Dermis microvascular lymphatic vessel endothelial cell (primary cell): ENCODE measurements at places on chromosomes 6 and 20.

GRCh38 chr6:37134396-37135191 is 35.4 kb upstream of the PIM1 start:
- no peak for DNase-seq

DNA sequence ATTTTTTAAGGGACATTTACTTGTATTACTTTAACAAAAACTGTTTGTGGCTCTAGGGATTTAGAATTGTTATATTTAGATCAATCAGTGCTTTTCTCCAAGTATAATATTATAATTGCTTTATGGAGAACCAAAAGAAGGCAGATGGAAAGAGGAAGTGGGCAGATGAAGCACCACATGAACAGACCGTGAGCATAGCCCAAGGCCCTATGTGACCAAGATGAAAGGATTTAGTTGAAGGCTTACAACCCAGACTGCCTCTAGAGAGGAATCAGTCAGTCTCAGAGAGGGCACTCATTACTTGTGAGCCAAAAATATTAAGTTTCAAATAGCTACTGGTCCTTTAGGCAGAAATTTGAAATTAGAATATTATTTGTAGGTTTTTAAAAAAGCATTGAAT is 102.3 kb upstream of the IMPG1 start:
- DNase-seq, result no peak

GRCh38 chr20:58071298-58071697 is 157.2 kb downstream of the ANKRD60 start:
- DNase-seq, result no peak

DNA sequence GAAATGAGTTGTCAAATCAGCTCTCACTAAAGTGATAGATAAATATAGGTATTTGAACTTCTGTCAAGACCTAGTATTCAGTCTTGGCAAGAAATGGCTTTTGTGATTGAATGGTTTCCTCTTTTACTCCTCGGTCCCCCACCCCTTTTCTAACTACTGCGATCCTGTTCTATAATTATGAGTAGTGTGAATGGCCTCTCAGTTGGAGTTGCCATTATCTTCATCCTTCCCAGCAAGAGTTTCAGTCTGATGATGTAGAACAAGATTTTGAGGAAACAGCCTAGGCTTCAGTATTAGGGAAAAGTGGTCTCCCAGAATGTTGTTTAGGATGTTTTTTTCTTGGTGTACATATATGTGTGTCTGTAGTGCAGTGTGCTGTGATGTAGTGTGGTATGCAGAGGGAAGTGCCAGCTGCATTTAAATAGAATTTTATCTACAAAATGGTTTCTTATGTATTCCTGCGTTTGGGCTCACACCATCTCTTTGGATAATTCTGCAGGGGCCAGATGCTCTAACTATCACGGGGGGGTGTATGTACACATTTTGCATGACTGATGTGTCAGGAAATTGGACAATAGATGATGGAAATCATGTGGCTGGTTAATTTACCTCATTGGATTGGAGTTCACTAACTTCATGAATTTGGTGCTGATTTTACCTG is 180.1 kb upstream of the MMS22L start:
- DNase-seq, result no peak

- DNase-seq, result no peak
Measured at GRCh38 chr6:168181316-168181715, 102.3 kb upstream of the FRMD1 start.

GRCh38 chr20:43446361-43446879 is 11.3 kb upstream of the SRSF6 start:
- no peak for DNase-seq

- DNase-seq, result no peak
Measured at GRCh38 chr6:95084867-95085266, 492.5 kb upstream of the MANEA start.

- DNase-seq, result no peak
Measured at GRCh38 chr6:15668918-15669317, 6.1 kb upstream of the DTNBP1 start.

GRCh38 chr6:11718463-11718862 is 60.1 kb downstream of the ADTRP start:
- DNase-seq, result no peak

- DNase-seq, result no peak
Measured at GRCh38 chr6:3890047-3890446, 40.9 kb downstream of the FAM50B start.

DNA sequence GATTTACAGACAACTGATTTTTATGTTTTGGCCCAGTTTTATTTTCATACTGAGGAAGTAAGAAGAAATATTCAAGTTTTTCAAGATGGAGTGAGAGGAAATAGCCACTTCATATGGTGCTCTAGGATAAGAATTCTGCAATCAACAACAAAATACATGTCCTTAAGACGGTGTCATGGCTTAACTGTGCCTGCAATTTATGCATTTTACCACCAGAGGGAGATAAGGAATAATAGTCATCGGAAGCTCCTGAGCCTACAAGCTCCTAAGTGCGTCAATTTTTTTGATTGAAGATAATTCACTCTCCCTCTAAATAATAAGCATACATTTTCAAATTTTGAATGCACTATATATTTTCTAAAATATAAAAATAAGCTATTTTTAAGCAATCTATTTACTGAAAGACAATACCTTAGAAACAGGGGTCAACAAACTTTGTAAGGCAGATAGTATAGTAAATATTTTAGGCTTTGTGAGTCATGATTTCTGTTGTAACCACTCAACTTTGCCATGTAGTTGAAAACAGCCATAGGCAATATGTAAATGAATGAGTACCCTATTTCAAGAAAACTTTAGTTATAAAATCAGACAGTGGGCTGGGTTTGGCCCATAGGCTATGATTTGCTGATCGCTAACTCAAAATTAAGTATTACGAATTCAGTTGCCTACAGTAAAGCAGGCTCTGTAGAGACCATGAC is 230.9 kb upstream of the DTNBP1 start:
- no peak for DNase-seq

DNA sequence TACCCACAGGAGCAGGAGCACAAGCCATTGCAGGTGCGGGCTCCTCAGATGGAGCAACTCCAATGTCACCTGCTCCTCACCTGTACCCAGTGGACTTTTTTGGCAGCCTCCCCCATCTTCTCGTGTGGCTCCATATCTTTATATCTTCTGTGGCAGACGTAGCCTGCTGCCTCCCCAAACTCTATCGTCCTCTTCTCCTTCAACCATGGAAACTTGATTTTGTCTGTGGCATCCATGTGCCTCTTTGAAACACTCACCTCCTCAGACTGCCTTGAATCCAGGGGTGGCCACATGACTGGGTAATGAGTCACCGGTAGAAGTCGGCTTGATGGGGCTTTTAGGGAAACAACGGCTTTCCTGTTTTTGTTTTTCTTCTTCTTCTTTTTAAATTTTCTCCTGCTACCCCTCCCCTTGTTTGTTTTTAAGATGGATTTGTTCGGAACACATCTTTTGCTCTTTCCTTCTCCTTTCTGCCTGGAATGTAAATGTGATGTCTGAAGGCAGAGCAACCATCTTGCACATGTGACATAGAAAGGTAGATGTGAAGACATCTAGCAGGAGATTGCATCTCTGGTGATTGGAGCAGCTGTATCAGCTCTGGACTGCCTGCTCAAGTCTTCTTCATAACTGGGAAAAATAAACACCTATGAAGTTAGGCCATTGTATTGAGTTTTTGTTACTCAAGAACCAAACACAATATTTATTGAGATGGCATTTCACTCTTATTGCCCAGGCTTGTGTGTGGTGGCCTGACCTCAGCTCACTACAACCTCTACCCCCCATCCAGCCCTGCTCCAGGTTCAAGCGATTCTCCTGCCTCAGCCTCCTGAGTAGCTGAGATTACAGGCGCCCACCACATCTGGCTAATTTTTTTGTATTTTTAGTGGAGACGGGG is 69.9 kb upstream of the DDR1 start:
- peak; percentile 92 for DNase-seq

DNA sequence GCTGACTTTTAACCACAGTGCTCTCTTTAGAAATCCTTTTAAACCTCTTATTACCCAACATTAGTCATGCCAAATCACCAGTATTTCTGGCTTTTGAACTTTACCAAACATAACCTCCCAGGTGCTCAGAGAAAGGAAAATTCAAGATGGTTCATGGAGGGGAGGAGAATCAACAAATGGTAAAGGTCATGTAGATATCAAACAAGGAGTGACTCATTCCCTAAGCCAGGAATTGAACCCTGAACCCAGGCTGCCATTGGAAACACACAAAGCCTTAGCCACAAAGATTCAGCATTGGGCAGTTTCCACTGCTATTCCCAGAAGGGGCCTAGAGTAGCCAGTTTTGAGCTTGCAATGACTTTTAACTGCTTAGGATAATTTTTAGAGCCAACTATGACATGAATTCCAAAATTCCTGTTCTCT is 21.6 kb upstream of the ENTPD6 start:
- no peak for DNase-seq

GRCh38 chr20:43750774-43751166 is 24.0 kb upstream of the GTSF1L start:
- DNase-seq, result no peak

- no peak for DNase-seq
Measured at GRCh38 chr6:23181356-23182110, 612.2 kb downstream of the HDGFL1 start.

DNA sequence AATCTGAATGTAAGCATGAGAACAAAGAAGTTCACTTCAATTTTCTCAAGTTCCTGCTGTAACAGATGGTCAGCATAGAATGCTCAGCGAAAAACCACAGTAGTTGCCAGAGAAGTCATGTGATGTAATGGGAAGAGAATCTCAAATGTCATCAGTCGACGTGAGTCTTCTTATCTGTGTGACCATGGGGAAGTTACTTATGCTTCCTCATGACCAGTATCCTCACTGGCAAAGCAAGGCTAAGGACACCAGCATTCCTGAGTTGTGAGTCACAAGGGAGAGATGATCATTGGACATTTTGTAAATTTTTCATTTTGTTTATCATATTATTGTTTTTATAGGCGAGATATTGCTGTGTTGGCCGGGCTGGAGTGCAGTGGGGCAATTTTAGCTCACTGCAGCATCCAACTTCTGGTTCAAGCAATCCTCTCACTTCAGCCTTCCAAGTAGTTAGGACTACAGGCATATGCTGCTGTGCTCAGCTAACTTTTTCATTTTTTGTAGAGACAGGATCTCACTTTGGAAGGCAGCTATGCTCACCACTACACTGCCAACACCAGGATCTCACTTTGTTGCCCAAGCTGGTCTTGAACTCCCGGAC is 21.9 kb downstream of the SGK1 start:
- peak; percentile 94 for DNase-seq

DNA sequence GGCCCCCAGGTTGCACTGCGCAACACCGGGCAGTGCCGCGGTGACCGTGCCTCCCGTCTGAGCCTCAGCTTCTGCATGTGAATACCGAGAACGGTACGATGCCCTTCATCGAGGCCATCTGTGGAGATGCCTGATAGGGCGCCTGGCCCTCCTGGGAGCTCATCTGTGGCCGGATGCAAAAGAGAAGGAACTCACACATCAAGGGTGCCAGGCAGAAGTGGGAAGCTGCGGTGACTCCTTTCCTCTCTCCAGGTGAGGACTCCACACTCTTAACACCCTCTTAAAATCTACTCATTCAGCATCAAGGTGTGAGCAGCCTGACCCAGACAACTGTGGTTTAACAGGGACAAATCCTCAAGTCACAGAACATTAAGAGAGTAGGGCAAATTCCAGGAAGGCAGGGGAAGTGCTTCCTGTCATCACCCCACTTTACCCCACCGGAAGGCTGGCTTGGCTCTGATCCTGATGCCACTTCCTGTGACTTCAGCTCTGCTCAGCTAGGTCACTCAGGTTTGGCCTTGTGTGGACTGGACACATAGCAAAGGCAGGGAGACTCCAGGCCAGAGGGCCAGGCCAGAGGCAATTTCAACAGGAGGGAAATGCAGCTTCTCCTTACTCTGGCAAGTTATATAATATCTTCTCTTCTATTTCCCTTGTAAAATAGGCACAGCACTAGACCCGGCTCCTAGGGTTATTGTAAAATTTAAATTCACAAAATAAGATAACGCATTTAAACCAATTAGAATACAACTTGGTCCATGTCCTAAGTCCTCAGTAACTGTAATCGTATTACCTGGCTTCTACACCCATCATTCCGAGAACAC is 69.4 kb downstream of the CPNE5 start:
- DNase-seq, result peak; percentile 55

DNA sequence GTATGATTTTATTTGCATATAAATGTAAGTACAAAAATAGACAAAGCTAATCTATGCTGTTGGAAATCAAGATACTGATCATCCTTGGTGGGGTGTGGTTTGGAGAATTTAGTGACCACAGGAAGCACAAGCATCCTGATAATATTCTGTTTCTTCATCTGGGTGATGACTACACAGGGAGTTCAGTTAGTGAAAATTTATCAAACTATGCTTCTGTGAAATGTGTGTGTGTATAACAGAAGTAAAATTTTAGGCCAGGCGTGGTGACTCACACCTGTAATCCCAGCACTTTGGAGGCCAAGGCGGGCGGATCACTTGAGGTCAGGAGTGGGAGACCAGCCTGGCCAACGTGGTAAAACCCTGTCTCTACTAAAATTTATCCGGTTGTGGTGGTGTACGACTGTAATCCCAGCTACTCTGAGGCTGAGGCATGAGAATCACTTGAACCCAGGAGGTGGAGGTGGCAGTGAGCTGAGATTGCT is 20.6 kb downstream of the ENPP3 start:
- no peak for DNase-seq

DNA sequence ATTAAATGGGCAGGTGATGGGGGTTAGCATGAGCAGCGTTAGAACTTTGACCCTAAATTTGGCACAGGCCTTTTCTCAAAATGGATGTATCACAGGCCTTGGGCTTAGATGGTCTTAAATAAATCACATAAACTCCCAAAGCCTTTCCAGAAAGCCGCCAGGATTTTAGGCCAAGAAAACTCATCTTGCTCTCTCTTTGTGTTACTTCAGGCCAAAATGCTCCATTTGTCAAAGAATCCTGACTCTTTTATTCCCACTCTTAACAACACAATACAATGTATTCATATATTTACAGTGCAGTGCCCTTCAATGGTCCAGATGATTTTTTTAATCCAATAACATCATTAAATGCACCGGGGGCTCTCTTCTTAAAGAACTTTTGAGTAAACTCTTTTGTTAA is 5.9 kb upstream of the TCP11 start:
- DNase-seq, result no peak

GRCh38 chr6:35675871-35676459 is 12.8 kb downstream of the FKBP5 start:
- DNase-seq, result no peak

DNA sequence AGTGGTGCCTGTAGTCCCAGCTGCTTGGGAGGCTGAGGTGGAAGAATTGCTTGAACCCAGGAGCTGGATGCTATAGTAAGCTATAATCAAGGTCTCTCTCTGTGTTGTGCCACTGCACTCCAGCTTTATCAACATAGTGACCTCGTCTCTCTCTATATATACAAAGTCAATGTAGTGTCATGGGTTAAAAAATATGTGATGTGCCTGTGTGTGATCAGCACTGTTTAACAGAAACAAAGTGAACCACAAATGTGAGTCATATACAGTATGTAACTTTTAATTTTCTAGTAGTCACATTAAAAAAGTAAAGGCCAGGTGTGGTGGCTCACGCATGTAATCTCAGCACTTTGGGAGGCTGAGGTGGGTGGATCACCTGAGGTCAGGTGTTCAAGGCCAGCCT is 85.3 kb upstream of the RNF24 start:
- DNase-seq, result no peak

- DNase-seq, result no peak
Measured at GRCh38 chr6:137676888-137677287, 182.7 kb upstream of the OLIG3 start.
